ENCODE measurements at places on chromosomes 1 and 21.

GRCh38 chr21:45130324-45130774 is 56.0 kb downstream of the ADARB1 start:
- no peak for DNase-seq

DNA sequence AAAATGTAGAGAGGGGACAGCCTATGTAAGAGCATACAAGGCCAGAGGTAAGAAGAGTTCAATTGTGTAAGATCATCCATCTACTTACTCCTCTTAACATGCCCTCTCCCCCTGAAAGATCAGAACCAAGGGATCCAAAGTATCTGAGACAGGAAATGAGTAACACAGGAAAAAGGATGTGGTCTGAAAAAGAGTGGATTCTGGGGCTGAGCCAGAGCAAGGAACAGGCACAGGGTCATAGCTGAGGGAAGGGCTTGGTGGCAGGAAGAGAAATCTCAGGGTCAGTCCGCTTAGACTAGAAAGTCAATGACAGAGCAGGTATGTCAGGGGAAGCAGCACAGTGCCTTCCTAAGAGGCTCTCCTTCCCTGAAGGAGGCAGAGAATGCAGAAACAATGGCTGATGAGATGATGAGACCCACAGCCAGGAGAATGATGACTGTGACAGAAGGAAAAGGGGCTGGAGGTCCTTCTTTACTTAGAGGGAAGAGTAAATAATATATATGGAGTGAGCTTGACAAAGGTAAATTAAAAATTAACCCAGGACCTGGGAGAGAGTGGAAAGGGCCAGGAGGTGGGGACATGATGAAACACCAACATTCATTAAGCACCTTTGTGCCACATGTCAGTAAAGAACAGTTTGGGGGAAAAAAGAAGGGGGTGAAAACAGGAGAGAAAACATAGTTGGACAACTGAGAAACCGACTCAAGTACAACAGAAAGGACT is 26.2 kb upstream of the A3GALT2 start:
- no peak for DNase-seq

GRCh38 chr21:43575473-43575844 is 83.8 kb downstream of the HSF2BP start:
- DNase-seq = no peak

DNA sequence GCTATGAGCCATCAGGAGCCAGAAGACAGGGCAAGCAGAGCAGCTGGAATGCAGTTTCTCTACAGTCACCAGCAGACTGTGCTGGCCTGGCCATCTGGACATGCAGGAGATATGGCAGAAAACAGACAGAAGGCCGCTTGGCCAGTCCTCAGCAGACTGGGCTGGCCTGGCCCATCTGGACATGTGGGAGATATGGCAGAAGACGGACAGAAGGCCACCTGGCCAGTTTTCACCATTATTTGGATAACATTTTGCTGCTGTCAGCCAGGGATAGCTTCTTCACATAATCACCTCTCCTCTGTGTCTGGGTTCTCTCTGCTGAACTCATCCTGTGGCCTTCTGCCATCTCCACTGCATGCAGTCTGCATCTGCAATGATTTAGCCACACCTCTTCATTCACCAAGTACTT is 25.0 kb upstream of the CACYBP start:
- DNase-seq = no peak

- DNase-seq = no peak
These were observed 75.9 kb upstream of the MRPS6 start for GRCh38 chr21:33997436-33997835.

- DNase-seq = peak; percentile 21
These were observed at the start of gene RIPK4 for GRCh38 chr21:41766883-41767605. RIPK4 (minus strand) TSS chr21:41767052; CDS start chr21:41767041, 11 bp downstream.

- DNase-seq = no peak
These were observed 31.3 kb upstream of the SLC30A10 start for GRCh38 chr1:219959540-219960203.

DNA sequence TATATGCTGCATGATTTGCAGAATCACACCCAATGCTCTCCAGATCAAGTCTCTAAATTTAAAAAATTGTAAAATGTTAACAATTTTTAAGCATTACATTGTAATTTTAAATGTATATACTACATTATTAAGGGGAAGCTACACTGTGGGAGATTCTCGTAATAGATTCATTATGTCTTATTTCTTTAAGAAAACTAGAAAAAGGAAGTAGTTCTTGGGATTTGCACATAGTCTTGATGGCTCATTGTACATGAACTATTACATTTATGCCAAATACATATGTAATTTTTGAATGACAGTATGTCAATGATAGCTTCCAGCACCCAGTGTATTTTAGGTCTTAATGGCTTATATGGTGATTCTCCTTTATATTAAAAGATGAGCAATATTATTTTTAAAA is 250.3 kb downstream of the PTPRC start:
- DNase-seq = no peak

DNA sequence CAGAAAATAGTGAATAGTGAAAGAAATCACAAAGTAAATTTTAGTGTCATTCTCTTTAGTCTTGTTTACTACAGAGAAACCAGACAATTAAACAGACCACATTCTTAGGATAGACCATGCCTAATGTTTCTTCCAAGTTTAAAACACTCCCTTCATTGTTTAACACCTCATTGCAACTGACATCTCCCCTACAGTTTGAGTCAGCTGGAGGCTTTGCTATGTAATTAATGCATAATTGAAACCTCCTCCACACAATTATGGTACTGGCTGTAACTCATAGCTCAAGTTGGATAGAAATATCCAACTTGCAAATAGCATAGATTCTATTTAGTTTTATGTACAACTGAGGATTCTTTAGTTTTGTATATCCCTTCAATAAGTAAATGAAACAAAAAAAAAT is 35.2 kb upstream of the B3GALT2 start:
- no peak for DNase-seq

DNA sequence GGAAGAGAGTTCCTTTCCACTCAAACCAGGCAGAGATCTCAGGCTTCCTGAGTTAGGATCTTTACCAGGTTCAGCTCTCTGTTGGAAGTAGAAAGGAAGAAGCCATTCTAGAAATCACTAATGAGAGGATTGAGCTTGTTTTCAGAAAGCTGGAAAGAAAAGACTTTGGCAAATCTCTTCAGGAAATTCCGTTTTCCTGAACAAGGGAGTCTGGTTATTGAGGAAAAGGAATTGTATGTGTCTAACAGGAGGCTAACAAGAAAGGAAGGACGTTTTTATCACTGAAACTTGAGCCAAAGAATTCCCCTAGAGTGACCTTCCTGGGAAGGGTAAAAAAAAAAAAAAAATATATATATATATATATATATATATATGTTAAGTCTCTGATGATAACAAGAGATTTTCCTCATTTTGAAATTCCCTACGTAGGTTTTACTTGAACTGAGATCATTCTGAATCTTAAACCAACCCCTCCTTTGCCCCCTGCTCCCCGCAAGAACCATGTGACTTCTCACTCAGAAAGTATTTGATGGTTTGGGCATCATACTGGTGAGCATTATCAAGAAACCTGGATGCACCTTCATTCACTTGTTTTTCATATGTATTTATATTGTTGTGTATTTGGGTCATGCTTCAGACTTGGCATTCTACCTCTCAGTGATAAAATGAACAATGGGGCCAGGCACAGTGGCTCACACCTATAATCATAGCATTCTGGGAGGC is 98.4 kb upstream of the BMP8A start:
- no peak for DNase-seq

- no peak for DNase-seq
These were observed 62.7 kb upstream of the ATP1B1 start for GRCh38 chr1:169043823-169044222.
